Spinal cord (tissue), 10 donors: ENCODE measurements at places on chromosomes 3 and 15.

- DNase-seq = no peak
Observed at GRCh38 chr15:100667405-100668347, 65.3 kb downstream of the ASB7 start.

DNA sequence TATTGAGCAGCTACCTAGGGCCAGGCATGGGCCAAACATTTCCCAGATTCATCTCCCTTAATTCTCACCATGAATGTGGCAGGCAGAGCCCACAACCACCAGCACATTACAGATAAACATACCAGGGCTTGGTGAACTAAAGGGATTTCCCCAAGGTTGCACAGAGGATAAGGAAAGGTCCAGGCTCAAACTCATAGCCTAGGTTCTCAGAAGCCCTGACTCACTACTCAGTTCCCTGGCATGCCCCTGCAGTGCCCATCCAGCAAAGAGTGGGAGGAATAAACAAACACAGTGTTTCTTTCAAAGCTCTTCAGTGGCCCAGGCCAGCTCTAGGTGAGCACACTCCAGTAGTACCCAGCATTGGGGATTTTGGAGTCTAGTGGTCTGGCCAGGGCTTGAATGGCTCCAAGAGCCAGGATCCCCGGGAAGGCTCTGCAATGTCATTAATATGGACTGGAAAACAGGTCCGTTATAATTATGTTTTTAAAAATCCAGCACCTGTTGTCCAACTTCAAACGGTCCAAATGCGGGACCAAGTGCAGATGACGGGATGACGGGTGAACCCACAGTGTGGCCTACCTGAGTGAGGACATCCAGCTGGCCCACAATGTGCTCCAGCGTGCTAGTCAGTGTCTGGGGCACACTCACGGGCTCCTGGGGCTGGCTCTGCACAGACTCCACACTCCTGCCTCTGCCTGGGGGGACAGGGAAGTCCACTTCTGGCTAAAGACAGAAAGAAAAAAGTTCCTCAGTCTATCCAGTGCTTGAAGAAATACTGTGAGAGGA, 39.8 kb upstream of the DUSP7 start:
- DNase-seq = no peak

DNA sequence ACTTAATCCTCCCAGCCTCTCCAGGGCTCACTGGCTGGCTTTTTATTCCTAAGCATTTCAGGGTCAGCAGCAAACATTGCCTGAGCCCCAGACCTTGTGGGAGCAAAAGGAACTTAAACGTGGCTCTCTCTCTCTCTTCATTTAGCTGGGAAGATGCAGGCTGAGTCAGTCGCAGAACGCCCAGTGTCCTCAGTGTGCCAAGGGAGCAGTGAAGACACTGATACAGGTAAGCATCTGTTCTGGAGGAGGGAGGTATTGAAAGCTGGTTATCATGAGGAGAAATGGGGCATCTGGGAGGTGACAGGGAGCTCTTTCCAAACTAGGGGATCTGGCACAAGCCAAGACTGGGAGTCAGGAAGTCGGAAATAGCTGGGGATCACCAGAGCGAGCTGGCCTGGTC, 4.3 kb downstream of the RHOV start:
- DNase-seq = no peak

GRCh38 chr15:28901587-28901980, 15.8 kb downstream of the APBA2 start:
- DNase-seq = no peak

GRCh38 chr15:84961707-84962106, 19.9 kb upstream of the PDE8A start:
- DNase-seq = no peak

GRCh38 chr15:101448336-101448735, 41.2 kb downstream of the PCSK6 start:
- no peak for DNase-seq

DNA sequence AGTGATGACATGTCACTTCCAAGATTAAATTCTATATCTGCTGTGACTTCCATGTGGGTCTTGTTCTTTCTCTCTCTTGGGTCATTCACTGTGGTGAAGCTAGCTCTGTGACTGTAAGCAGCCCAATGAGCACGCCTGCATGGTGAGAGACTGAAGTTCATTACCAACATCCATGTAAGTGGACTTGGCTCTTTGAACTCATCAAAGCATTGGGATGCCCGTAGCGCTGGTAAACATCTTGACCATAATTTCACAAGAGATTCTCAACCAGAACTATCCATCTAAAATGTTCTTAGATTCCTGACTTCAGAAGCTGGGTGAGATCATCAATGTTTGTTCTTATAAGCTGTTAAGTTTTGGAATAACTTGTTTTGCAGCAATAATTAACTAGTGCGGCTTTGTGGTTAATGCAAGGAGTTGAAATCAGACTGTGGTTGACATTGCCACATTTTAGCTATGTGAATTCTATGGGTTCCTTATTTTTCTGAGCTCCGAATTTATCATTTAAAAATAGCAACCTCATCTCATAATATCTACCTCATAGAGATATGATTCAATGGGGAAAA, 31.6 kb upstream of the LRRC3B start:
- DNase-seq = no peak

DNA sequence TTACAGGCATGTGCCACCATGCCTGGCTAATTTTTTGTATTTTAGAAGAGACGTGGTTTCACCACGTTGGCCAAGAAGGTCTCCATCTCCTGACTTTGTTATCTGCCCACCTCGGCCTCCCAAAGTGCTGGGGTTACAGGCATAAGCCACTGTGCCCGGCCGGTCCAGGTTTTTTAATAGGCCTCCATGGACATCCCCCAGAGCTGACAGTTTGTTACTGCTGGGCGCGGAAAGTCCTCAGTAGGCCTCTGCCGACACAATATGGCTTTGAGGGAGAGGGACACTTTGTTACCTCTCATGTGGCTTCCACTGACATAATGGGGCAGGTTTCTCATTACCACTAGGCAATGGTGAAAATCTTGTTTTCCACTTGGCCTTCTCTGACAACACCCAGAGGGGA, 152.0 kb downstream of the WNT7A start:
- DNase-seq = no peak

- DNase-seq = no peak
Observed at GRCh38 chr3:49025793-49026520, 3.2 kb downstream of the IMPDH2 start.

DNA sequence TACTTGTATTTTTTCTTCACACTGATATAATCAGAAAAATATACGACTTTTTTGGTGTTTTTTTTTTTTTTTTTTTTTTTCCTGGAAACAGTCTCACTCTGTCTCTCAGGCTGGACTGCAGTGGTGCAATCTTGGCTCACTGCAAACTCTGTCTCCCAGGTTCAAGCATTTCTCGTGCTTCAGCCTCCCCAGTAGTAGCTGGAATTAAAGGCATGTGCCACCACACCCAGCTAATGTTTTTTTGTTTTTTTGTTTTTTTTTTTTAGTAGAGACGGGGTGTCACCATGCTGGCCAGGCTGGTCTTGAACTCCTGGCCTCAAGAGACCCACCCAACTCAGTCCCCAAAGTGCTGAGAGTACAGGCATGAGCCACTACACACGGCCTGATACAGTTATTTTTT, 20.8 kb upstream of the DNAAF4 start:
- no peak for DNase-seq

DNA sequence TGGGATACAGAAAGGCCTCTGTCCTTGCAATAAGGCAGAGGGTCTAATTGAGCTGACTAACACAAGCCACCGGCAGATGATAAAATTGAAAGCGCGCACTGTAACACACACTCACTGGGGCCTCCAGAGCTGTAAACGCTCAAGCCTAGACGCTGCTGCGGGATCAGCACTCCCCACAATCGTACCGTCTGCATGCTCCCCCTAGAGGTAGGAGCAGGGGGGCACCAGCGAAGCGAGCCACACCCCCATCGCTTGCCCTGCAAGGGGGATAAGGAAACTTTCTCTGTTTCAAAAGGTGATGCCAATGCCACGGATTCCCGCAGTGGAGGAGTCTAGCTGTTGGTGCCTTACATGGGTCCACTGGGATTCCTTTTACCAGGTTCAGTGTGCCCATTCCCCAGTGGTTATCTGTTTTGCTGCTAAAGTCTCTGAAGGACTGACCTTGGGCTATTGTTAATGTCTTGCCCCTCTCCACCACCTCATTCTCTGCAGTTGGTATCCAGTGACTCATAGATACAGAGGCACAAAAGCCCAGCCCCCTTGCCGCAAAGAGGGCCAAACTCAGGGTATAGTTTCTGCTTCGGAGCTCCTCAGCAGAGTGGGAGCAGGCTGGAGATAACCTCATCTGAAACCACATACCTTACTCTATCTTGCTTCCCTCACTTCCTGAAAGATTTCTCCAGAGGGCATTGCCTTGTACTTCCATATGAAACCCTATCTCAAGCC, 139.3 kb upstream of the KBTBD8 start:
- no peak for DNase-seq

GRCh38 chr3:72310419-72311380, 525.8 kb upstream of the PROK2 start:
- DNase-seq = no peak
